ENCODE measurements at places on chromosomes 13 and 19.
A peak's percentile ranks its signal among the peaks of the same experiment; 100 is the strongest.

DNA sequence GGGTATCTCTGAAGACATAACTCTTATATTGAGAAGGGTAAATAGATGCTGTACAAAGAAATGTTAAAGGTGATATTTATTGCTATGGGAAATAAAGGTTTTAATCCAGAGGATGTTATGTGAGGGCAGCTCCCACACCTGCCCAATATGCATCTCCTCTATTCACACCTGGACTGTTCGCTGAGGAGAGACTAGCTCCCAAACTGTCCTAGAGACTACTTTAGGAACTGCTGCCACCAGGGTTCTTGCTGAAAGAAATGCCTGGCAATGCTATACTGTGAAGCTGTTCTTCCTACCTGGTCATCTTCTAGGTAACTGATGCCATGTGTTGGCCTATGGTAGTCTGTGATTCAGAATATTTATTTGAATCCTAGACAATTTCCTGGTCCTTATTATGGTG lies 1421.5 kb upstream of the SPRY2 start:
- no peak for DNase-seq

DNA sequence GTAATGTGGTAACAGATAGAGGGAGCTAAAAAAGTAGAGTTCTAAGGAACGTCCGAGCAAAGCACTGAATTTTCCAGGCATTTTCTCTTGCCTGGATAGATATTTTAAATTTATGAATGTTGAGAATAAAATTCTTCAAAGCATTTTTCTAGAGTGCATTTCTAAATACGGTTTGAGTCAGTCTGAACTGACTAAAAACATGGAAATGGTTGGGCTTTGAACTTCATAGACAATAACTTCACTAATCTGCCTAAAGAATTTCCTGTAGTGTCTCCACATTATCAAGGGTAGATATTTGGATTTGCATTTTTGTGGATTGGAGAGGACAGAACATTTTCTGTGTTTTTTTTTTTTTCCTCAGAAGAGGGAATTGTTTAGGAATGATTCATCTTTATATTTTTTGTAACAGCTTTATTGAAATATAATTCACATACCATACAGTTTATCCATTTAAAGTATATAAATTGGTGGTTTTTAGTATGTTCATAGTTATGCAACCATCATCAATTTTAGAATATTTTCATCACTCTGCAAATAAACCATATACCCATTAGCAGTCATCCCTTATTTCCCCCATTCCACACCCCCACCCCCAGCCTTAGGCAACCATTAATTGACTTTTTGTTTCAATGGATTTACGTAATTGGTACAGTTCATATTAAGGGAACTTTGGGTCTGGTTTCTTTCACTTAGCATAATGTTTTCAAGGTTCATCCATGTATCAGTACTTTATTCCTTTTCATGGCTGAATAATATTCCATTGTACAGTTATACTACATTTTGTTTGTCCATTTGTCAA lies 20.7 kb downstream of the GARRE1 start:
- no peak for DNase-seq

- DNase-seq, result peak; percentile 37
Observed at GRCh38 chr19:10339380-10339960, at the start of gene ICAM3. ICAM3 (minus strand) TSS chr19:10339624; CDS start chr19:10339614, 10 bp downstream.

DNA sequence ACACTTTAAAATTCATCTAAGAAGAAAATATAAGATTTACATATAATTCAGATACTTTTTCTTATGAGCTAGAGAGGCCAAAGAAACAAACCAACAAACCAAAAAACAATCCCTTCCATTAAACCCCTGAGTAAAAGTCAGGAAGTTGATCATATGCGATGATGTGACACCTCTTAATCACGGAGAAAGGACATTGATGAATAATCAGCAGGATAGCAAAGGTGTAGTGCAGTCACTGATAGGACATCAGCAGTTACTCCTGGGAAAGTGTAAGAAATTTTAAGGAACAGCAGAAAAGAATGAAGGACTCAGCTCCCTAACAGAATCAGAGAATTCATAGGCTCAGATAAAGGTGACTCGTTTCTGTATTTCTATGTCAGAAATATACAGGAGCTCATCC lies 202.4 kb upstream of the EDNRB start:
- DNase-seq, result no peak

DNA sequence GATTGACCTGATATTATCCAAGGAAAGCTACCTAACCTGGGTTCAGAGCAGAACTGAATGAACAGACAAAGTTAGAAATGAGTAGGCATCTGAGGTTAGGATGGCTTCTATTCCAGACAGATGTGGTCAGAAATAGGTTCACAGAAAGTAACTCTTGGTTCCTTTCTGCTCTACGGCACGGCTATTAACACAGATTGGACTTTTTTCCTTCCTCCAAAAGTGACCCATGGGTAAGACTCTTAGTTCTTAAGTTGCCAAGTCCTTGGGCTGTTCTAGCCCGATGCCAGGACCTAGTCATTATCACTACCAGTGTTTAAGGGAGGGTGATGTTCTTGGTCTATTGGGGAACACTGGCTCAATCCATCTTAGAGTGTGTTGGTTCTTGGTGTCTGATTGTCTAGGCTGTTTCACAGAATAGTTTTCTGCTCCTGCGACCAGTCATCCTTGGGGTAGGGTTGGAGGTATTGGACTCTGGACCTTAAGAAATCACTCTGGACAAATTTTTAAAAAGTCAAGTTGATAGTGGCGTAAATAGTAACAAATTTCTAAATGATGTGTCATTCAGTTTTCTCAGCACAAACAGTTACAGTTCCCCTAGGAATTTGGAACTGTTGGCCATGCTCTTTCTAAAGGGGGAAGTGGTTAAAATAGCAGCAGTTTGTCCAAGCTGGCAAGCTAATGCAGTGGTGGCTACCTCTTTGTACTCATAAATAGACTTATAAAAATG lies 60.1 kb upstream of the MYCBP2 start:
- DNase-seq, result no peak

All from effector CD4-positive, alpha-beta T cell (primary cell).